ENCODE measurements at places on chromosomes 7 and 10.

DNA sequence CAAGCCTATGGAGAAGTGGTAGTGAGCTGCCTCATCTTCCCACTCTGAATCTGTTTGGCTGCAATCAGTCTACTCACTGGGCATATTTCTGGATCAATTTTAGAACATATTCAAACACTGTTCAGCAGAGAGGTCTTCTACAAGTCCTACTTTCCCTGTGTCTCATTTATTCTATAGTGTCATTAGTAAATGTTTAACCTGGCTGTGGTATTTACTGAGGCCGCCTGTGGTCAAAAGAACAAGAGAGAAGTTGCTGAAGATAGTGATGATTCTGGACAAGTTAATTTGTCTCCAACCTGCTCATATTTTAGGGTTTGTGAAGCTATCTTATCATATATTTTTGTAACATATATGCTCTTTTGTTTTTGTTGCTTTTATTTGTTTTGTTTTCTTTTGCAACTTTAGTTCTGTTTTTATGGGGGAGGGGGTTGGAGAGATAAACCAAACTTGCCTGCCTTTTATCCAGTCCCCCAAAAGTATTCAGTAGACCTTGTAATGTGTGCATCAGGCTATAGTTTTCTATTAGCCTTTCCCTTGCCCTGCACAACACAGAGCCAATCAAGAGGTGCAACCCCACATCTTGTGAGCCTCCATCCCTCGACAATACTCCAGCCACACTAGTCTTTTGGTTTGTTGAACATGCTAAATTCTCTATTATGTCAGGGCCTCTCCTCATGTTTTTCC is 362.8 kb upstream of the MBL2 start:
- DNase-seq: no peak

DNA sequence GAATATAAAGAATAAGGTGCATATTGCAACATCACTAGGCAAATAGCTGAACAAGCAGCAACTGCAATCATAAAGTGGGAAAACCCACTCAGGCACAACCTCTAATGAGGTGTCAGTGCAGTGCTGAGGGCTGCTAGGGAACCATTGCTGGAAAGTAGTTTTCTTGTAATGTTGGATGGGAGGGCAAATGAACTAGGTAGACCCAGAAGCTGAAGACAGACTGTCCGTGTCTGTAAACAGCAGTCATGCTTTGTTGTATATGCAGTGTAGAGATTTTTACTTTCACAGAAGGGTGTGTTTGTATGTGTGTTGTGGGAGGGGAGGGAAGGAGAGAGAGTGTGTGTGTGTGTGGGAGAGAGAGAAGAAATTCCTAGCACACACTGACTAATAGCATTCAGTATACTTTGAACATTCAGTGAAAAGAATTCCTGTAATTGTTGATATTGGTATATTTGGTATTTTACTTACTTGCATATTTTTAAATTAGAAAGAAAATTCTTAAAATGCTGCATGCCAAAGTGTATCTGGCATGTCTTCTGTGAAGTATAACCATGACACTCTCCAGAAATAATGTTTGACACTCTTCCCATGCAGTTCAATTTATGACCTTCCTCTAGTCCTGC is 28.8 kb downstream of the ITGB8 start:
- DNase-seq: no peak

- DNase-seq: no peak
These were observed 2.0 kb upstream of the CTBP2 start for GRCh38 chr10:125162120-125162931.

- no peak for DNase-seq
These were observed 2.3 kb downstream of the ERLIN1 start for GRCh38 chr10:100183481-100183880.
